ENCODE measurements at places on chromosomes 7 and 10.

- DNase-seq: no peak
Measured at GRCh38 chr10:6148908-6149307, 53.8 kb upstream of the PFKFB3 start.

GRCh38 chr10:99527526-99528493 is 4.9 kb upstream of the NKX2-3 start:
- DNase-seq: no peak

DNA sequence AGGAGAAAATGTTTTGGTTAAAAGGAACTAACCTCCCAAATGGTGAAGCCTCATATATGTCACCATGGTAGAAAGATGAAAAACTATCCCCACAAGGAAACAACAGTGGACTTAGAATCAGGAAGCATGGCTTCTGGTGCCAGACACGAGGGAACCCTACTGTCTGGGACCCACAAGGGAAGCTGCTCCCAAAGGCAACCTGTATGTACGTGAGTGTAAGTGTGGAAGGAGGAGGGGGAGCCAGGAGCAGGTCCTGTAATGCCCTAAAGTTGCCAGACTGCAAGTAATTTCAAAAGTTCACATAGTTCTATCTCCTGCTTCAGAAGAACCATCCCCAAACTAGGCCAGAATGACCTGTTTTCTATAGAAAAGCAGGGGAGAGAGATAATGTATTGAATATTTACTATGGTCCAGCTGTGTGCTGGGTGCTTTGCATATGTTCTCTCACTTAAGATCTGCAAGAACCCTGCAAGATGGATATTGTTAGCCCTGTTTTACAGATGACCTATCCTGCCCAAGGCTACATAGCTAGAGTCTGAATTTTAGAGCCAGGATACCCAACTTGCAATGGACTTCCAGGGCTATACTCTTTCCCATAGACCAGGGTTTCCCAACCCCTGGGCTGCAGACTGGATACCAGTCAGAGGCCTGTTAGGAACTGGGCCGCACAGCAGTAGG is 19.2 kb downstream of the DUSP5 start:
- DNase-seq: no peak

DNA sequence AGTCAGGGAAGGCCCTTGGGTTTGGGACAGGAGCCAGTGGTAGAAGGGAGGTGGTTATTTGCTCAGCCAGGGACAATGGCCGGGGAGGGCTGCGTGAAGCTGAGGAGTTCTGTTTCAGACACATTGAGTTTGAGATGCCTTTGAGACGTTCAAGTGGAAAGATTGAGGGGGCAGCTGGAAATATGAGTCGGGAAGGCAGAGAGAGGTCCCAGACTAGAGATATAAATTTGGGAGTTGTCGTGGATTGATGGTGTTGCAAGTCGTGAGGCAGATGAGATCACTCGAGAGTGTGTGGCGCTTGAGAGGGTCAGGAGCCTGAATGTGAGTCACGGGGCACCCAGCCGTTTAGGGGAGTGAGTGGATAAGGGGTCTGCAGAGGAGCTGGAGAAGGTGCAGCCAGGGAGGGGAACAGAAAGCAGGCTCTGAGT is 73.3 kb downstream of the ZMIZ1 start:
- DNase-seq: no peak

DNA sequence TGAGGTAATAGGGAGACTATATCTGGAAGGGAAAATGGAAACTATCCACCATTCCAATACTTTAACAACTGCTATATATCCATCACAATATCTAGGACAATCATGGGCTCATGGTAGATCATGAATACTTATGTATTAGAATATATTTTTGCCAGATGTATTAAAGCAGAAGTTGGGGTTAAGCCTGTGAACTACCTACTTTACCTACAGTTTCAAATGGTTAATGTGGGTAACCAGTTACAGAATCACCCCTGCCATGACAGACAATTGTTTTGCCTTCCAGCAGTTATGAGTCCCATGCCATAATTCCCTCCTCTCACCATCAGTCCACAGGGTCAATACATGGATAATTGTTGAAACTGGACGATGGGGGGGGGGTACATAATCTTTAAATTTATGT is 29.9 kb upstream of the RAPGEF5 start:
- DNase-seq: no peak

DNA sequence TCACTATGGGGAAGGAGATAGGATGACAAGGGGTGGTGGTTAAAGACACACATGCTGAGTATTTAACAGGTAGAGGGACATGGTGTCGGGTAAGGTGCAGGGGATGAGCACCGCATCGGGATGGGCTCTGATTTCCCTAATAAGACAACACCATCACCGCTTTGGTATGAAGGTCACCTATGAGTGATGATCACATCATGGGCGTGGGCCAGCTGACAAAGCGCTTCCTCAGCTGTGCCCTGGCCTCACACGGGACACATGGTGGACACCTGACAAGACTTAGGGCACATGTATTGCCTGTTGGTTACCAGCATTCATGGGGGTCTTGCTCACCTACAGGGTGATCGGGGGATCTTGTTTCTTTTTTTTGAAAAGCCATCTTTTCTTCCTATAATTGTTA is 12.8 kb downstream of the C7orf57 start:
- DNase-seq: no peak
